CD4-positive, alpha-beta T cell treated with Interleukin-2 at 100 ng/mL for 4 hours (primary cell): ENCODE measurements at places on chromosomes 2 and 18.

DNA sequence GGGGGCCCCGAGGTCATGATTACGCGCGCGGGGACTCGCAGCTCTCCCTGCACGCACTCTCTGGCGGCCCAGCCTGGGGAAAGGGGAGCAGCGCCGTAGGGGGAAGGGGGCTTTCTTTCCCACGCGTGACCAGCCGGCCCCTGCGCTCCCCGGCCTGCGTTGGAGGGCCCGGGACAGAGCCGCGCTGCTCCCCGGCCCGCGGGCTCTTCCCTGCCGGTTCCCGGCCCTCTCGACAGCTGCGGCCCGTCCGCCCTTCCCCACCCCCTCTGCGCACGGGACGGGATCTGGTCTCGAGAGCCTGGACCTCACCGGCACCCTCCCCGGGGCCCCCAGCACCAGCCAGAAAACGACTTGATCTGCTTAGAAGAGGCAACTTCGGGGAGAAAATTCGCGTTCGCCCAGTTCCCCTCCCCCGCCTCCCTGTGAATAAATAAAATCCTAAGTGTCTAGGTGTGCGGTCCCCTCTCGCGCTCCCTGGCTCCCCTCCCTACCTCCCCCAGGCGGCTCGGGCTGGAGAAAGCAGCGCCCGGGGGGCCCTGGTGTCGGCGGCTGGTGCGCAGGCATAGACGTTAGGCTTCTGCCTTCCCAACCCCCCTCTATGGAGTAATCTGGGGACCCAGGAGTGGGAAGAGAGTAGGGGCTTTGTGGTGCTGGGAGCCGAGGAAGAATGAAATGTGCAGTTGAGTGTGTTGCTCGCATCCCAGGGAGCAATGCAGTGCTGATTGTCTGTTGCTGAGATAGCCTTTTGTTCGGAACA is 803 bp upstream of the FIGN start:
- no peak for DNase-seq

DNA sequence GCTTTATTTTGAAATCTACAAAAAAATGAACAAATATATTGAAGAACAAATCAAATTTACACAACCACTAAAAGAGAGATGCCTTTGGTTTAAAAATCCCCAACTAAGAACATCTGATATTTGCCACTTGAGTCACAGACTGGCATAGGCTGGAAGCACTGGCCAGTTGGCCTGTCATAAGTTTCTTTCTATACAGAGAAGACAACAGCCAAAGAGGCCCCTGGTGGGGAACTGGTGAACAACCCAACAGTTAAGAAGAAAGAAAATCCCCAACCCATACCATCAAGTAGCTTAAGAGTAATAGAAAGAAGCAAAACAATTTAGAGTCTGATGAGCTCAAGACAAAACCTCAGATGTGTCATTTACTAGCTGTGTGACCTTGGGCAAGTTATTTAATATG is 45.5 kb downstream of the OSR1 start:
- no peak for DNase-seq

- no peak for DNase-seq
These were observed 206.3 kb upstream of the SALL3 start for GRCh38 chr18:78773303-78773755.

DNA sequence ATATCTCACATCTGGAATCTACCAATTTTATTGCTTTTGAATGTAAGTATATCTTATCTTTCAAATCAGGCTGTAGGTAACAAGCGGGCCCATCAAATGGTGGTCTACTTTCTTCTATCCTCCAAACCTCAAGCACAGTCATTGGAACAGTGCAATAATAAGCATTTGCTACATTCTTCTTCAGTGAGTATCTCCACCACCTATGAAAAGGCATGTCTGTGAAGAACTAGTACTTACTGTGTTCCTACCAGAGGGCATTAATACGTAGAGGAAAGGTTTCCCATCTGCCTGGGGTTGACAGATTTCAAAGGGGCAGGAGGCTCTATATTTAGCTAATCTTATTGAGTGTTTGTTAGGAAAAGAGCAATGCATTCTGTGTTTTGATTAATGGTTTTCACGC is 411.1 kb downstream of the NCKAP5 start:
- DNase-seq = no peak

DNA sequence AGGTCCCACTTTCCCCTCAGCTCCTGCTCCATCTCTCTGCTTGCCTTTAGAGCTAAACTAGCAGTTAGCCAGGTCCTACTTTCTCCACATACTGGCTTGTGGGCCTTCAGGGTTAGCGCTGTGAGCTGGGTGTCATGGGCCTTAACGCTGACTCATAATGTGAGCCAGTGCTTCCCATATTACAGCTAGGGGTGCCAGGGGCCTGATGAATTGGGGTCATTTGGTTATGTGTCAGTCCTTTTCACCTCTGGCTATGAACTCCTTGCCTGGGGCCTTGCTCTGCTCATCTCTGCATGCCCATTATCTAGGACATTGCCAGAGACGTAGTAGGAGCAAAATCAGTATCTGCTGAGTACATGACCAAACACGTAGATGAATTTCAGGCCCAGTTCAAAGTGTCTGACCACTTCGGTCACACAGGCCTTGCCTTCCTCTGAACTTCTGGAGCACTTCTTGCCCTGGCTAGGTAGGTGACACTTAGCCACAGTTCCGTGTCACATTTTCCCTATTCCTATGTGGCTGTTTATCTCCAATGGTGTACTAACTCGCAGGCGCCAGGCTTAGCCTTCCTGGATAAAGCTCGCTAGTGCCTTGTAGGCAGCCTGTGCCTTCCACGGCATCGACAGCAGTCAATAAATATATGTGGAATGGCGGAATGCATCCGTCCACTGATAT is 103.2 kb upstream of the SIX3 start:
- no peak for DNase-seq

GRCh38 chr18:59932401-59932800 is 32.6 kb downstream of the PMAIP1 start:
- DNase-seq = no peak

- no peak for DNase-seq
These were observed 33.0 kb upstream of the MRPL33 start for GRCh38 chr2:27738349-27739057.

GRCh38 chr18:61998957-61999356 is 106.2 kb upstream of the RNF152 start:
- no peak for DNase-seq

DNA sequence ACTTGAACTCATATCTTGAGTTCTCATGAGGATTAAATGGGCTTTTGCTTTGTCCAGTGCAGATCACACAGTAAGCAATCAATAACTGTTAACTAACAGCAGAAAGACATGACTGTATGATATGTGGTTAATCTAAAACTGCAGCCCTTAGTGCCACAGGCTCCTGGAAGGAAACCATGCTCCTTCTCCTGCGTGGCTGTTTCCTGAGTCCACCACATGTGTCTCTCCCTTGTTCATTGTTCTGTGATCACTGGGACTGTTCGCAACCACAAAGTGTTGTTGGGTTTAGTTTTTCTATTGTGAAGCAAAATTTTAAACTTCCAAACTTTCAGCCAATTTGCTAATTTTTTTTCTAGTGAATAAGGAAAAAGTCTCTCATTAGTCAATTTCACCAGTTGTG is 130.9 kb upstream of the PTPRM start:
- DNase-seq = no peak

GRCh38 chr2:9972621-9973479 is 21.4 kb downstream of the GRHL1 start:
- DNase-seq = no peak

- no peak for DNase-seq
These were observed 336.6 kb downstream of the DSC3 start for GRCh38 chr18:30705943-30706342.

GRCh38 chr2:67999332-67999731 is 63.5 kb downstream of the C1D start:
- DNase-seq = no peak

DNA sequence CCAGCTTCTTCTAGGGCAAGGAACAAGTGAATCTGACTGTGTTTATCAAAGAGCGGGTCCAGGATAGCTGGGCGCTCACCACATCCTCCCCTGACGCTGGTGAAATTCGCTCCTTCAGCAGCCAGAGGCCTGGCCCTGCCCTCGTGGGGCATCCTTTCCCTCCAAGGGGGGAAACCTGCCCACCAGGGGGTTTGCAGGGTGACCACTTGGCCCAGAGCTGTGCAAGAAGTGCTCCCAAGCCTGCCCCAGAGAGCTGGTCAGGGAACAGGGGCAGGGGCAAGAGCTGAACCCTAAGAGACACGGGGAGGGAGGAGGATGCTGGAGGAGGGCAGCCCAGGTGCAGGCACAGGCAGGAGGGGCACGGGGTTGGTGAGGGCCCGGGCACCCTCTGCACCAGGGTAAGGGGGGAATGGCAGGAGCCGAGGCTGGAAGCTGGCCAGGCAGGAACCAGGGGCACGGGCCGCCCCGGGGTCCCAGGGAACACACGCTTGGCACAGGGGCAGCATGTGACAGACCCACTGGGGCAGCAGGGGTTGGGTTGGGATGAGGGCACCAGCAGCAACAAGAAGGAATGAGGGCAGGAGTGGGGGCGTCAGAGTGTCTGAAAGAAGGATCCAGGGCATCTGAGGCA is 2.8 kb upstream of the GPR55 start:
- DNase-seq = no peak

GRCh38 chr2:202426751-202427150 is 50.6 kb downstream of the BMPR2 start:
- no peak for DNase-seq

DNA sequence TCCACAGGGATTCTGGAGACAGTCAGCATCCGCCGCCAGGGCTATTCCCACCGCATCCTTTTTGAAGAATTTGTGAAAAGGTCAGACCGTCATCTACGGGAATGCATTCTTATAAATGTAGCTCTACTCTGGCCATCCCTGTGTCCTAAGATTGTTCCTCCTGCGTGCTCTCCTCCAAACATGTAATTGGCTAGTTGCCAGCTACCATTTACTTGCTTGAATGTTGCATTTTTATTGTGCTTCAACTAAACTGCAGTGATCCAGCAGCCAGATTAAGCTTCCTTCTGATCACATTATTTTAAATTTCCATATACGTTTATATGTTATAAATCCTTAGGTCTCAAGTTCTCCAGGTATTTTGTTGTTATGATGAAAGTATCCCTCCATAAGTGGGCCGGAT is 248.5 kb upstream of the SP5 start:
- no peak for DNase-seq

DNA sequence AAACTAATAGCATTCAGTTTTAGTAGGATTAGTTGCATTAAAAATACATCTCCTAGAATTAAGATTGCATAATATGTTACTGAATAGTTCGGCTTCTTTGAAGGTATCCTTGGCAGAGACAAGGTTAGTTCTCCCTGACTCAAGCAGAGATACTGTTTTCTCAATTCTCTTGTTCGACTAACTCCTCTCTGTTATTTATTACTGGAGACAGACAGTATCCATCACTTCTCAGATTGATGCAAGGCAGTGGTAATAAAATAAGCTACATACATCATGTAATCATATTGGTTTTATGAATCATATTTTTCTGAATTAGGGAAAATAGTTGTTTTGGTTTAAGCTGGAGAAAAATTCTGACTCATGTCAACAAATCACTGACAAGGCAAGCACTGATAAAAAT is 134.8 kb downstream of the SLC8A1 start:
- DNase-seq = no peak

DNA sequence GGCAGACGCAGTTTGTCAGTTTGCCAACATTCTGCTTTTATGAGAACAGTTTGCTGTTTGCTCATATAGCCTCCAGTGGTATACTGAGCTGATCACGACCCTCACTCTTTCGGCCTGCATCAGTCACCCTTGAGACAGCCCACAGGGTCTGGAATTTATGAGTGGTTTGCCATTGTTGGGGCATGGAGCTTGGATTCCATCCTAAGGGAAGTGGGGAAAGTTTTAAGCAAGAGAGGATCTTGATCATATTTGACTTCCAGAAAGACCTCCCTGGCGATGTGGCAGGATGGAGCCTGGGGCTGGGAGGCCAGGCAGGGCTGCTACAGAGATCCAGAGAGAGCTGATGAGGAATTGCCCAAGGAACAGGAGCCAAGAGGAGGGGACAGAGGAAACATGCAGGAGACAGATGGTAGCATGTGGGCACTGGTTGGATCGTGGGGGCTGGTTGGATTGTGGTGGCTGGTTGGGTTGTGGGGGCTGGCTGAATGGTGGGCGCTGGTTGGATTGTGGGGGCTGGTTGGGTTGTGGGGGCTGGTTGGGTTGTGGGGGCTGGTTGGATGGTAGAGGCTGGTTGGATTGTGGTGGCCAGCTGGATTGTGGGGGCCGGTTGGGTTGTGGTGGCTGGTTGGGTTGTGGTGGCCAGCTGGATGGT is 27.3 kb upstream of the GPR17 start:
- DNase-seq = no peak

DNA sequence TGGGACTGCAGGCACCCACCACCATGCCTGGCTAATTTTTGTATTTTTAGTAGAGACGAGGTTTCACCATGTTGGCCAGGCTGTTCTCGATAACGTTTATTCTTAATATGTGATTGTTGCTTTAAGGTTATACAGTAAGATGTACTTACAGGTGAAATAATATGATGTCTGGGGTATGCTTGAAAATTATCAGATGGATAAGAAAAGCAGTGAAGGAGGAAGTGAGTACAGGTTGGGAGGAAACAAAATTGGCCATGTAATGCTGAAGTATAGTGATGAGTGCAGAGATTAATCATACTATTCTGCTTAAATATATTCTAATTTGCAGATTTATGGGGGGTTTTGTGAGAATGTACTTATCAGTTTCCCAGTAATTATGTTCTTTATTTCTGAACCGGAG is 3.0 kb downstream of the GCC2 start:
- DNase-seq = no peak

DNA sequence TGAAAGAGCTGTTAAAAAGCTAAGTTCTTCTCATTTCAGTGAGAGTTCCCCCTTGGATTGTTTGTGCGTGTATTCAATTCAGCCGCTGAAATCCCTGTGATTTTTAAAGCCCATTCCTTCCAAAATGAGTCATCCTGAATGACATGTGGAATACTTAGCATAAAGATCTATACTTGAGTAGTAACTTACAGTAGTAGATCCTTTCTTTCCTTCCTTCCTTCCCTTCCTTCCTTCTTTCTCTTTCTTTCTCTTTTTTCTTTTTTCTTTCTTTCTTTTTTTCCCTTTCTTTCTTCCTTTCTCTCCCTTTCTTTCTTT is 18.2 kb upstream of the SOX11 start:
- no peak for DNase-seq

GRCh38 chr2:201833781-201834180 is 27.4 kb downstream of the CDK15 start:
- no peak for DNase-seq

GRCh38 chr2:231853105-231853504 is 66.9 kb downstream of the COPS7B start:
- DNase-seq = no peak

DNA sequence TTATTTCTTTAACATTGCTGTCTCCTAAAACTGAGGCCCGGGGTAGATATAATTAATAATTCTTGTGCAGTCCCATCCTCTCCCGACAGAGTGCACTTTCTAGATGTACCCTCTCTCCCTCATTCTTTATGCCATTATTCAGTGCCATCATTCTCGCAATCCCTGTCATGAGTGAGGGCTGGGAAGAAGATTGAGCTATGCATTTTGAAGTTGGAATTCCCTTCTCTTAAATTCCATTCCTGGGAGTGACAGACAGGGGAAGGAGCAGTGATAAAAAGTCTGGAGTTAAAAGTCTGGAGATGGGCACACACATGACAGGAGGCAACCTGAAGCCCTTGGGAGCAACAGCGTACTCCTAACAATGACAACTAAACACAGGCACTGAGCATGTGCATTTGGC is 2.6 kb upstream of the KCNE4 start:
- DNase-seq = no peak

- no peak for DNase-seq
These were observed 197.6 kb downstream of the LDLRAD4 start for GRCh38 chr18:13416208-13416607.
